ENCODE measurements at places on chromosomes 11 and 22. TPM values are rescaled to one million over a fixed set of nuclear protein-coding genes. Genes with fewer than 3 reads are reported as not detected.

Gene RAB38
- total RNA-seq = 1.5 TPM

Gene TSSK2
- total RNA-seq = not detected

Gene NLRP14
- total RNA-seq = 0.65 TPM

Gene LRRC75B
- total RNA-seq = 1.1 TPM

Gene PKP3
- 102 TPM for total RNA-seq

Gene OTOG
- not detected for total RNA-seq

Gene PGR
- 2.4 TPM for total RNA-seq

Gene IGLL5
- not detected for total RNA-seq

Gene MRGPRE
- not detected for total RNA-seq

Gene ADM2
- total RNA-seq = 3.4 TPM

Gene MMP12
- total RNA-seq = not detected

Gene UPK3A
- not detected for total RNA-seq

Gene DUSP8
- 2.0 TPM for total RNA-seq

Gene LRRC56
- 3.4 TPM for total RNA-seq

Gene TMEM45B
- 0.16 TPM for total RNA-seq

Gene CYP2D6
- 0.18 TPM for total RNA-seq

Gene KLHDC7B
- 0.22 TPM for total RNA-seq

Gene LMO1
- total RNA-seq = not detected

Gene FGF3
- not detected for total RNA-seq

Gene POLD4
- total RNA-seq = 42.1 TPM
